Fibroblast of skin of right quadriceps (primary cell): ENCODE measurements at places on chromosomes 12 and 14.

DNA sequence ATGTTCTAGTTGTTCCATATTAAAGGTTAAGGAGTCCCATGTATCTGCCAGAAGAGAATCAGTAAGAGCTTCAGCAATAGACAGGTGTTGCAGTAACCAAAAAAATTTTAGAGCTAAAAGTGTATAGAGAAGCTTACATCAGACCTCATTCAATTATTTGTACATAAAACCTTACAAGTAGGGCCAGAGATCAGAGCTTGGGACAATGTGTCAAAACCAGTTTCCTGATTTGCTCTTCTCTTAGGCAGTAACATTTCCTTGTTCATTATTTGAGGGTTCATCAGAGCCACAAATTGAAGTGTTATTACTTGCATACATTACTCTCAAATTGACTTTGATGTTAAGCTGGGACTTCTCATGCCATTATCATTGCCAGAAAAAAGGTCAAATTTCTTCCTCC is 55.5 kb upstream of the ATXN7L3B start:
- no peak for DNase-seq

GRCh38 chr12:113241191-113242025 is 20.1 kb downstream of the TPCN1 start:
- peak; percentile 92 for DNase-seq

DNA sequence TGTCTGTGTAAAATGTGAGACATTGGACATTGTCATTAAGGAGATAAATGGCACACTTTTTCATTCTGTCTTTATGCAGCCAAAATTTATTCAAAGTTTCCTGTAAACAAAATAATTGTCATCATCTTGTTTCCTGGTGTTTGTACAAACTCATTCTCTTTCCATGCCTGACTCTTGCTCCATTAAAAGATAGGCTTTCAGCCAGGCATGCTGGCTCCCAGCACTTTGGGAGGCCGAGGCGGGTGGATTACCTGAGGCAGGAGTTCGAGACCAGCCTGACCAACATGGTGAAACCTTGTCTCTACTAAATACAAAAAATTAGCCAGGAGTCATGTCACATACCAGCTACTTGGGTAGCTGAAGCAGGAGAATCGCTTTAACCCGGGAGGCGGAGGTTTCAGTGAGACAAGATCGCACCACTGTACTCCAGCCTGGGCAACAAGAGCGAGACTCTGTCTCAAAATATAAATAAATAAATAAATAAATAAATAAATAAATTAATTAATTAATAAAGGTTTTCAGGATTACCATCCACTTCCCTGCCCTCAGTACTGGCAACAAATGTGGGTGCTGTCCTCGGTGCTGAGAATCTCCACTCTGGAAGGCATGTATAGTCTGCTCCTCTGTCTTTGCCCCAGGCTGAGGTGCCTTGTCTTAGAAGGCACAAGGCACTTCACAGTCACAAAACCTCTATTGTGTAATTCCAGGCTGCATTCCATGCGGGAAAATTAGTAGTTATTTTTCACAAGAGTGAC is 83.2 kb downstream of the PAH start:
- no peak for DNase-seq

- no peak for DNase-seq
Observed at GRCh38 chr14:54354096-54354495, 42.7 kb upstream of the CDKN3 start.

GRCh38 chr12:95385246-95386035 is 88.5 kb upstream of the METAP2 start:
- DNase-seq, result peak; percentile 28

DNA sequence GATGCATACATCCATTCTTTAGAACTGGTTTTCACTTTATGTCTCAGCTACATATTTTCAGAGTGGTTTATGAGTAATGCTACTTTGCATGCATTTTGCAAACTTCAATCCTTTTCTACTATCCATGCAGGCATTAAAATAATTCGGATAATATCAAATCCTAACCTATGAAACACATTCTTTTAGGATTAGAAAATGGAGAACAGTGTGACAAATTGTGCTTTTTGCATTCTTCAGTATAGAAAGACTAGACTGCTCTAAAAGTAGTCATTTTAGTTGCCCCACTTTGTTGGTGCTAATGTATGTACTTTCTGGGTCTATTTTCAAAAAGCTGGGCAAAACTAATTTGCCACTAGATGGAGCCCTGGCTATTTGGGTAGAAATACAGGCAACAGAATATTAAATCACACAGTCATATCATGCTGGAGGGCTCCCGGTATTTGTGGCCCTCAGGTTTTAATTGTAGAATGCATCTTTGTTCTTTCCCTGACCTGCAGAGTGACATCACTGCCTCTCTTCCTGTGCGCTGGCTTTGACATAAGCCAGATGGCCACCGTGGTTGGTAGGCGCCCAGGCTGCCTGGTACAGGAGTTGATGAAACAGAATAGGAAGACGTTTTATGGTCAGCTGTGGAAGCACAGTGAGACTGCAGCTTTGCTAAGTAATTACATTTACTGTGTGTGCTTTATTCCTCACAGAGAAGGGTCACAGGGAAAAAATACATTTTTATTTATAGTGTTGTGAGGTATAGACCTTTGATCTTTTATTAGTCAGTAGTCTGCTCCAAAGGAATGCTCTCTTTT is 28.1 kb downstream of the MSRB3 start:
- peak; percentile 78 for DNase-seq

- DNase-seq, result peak; percentile 83
Observed at GRCh38 chr12:25811656-25812126, 146.8 kb upstream of the RASSF8 start.

DNA sequence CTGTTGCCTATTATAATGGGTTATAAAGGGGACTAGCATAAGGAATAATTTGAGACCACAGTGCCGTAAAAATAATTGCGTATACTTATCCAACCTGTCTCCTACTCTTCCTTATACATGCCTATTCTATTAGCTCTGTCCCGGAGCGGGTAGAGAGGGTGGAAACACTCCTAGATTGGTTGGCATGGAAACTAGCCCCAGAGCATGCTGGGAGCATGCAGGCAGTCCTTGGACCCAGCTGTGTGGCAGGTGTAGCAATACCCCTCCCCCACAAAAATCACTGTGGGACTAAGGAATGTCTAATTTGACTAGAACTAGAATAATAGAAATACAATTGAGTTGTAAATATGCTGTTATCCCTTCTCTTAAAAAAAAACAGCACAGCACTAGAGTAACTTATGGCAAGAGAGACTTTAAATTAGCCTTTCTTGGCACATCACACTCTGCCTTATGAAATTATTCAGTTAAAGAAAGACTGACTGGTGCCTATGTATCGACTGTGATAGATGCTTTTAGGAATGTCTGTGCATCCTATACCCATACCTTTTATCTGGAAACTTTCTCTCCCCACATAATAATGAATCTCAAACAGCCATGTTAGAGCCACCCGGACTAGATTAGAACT is 244.0 kb upstream of the DAAM1 start:
- DNase-seq, result no peak

- no peak for DNase-seq
Observed at GRCh38 chr12:67302162-67302561, 33.0 kb downstream of the CAND1 start.

DNA sequence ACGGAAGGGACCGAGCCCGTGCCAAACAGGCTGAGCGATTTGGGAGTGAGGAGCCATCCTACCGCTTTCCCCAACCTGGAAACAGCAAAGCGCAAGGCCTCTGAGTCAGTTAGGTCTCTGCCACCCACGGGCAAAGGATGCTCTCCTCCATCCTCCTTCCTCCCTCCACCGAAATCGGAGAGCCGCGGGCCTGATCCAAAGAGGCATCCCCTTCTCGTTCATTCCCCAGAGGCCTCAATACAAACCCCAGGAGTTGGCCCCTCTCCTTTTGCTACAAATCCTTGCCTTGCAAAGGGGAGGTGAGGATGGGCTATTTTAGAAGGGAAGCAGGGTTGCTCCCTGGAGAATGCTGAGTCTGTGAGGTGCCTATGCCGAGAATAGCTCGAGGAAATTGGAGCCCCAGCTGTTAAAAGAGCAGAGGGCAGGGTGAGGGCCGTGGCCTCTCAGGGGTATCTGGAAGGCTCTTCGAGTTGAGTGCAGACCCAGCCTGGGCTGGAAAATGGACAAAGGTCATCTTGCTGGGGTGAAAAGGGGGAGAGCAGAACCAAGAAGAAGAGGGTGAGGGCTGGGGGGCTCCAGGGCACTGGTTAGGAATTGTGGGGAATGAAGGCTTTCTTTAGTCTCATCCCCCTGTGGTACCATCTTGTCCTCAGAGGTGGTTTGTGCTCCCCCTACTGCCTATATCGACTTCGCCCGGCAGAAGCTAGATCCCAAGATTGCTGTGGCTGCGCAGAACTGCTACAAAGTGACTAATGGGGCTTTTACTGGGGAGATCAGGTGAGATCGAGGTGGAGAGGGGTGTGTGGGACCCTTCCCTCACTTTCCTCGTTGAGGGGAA is 1.1 kb downstream of the TPI1 start:
- DNase-seq, result no peak

DNA sequence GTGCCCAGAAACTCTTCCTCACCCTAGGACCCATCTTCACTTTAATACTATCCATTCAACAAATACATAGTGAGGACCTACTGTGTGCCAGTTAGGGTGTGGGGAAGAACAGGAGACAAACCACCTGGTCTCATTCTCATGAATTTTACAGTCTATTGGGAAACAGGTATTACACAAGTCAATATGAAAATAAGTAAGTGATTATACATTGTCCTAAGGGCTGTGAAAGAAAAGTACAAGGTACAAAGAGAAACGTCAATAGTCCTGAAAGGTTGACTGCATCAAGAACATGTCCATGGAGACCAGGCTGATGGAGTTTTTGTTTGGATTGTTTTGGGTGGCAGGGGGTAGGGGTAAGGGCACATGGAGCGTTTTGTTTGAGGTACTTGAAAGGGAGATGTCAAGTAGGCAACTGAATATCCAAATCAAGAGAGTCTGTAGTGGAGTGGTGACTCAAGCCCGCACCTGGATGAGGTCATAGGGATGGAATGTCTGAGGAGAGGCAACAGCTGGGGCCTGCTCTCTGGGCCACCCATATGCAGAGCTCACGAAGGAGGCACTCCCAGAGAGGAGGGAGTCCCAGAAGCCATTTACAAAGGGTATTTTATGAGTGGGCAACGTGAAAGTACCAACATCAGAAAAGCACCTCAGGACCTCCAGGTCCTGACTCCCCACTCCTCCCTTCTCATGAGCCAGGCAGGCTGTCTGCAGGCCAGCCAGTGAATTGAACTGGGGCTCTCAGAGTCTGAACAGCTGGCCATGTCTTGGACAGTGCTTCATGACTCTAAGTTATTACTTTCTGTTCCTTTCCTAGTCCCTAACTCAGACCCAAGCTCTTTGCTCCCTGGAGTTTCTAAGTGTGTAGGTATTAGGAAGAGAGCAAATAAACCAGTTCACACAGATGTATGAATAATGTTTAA is 272.0 kb downstream of the ZFP36L1 start:
- no peak for DNase-seq

- no peak for DNase-seq
Observed at GRCh38 chr14:103100281-103101121, 6.0 kb downstream of the EXOC3L4 start.

DNA sequence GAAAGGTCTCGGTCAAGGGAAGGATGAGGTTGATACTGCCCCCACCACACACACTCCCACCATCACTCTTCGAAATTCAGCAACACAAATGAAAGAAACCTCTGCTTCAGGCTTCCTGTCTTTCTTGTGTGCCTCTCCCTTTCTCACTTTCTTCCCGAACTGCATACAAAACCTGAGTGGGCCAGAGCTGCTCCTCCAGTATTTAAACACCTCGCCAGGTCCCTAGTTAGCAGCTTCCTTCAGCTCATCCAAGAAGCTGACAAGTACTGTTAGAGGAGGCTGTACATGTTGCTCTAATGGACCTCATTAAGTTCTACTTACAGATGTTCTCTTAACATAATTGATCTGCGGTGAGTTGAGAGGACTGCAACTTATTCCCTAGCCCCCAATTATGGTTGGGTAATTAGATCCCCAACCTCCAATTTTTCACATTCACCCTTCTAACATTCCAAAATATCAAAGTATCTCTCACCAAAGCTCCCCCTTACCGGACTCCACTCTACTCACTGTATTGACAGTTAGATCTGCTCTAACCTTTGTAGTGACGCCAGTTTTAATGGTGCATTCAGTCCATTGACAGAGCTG is 4.1 kb upstream of the LMO3 start:
- DNase-seq, result no peak

DNA sequence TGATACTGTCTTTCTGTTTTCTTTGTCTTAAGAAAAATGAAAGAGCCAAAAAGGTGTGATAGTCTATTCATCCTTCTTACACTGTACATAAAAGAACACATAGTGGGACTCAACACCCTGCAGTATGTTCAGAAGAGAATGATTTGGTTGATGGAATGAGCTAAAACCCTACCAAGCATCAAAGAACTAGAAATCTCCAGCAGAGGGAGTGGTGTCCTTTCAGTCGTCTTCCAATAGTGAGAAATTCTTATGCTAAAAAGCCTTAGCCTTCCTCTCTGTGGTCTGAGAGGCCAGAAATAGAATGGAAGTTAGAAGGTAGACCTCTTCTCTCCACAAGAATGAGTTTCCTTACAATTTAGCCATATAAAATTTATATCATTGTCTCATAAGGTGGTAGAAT is 393.4 kb upstream of the SEL1L start:
- DNase-seq, result no peak

GRCh38 chr12:53241623-53242412 is 9.8 kb upstream of the RARG start:
- DNase-seq, result no peak

DNA sequence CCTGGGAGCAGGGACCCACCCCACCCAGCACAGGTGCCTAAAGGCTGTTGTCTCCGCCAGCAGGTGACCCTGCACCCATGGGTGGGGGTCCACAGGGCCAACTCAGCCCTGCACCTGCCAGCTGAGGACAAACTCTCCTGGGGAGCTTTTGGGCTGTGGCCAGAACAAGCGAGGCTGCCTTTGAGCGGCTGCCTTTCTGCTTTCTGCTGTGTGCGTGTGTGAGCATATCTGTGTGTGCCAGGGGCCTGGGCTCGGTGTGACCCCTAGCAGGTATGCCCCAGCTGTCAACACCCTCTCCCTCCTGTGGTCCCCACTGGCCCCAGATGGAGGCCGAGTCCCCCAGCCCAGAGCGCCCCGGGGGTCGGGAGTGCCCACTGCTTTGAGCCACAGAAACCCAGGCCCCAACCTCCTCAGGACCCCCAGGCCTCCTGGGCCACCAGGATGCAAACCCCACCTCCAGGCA is 25.9 kb upstream of the GPR132 start:
- DNase-seq, result no peak

DNA sequence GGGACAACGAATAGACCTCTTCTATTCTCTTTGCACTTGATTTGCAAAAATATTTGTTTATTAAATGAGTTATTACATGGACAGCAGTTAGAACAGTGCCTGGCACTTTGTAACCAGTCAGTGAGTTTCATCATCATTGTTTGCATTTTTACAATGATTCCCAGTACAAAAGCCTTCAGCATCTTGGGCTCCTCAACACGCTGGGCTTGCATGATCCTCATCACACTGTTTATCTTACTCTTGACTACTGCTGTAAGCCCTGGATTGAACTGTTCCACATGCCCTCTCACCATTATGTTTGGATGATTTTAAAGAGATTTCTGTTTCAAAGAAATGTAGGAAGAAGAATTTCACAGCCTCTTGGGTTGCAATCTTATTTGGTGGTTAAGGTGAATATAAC is 204.3 kb downstream of the PELI2 start:
- DNase-seq, result no peak

GRCh38 chr12:54251667-54252284 is 28.1 kb downstream of the CBX5 start:
- DNase-seq, result peak; percentile 58
